Hippocampal formation (tissue), 2 donors: ENCODE measurements at places on chromosomes 7 and 10.

GRCh38 chr7:158351051-158351450 is 236.6 kb downstream of the PTPRN2 start:
- no peak for DNase-seq

GRCh38 chr7:83864551-83864950 is 215.6 kb upstream of the SEMA3E start:
- no peak for DNase-seq

- DNase-seq = no peak
Measured at GRCh38 chr10:103814105-103814504, 41.3 kb downstream of the SH3PXD2A start.

DNA sequence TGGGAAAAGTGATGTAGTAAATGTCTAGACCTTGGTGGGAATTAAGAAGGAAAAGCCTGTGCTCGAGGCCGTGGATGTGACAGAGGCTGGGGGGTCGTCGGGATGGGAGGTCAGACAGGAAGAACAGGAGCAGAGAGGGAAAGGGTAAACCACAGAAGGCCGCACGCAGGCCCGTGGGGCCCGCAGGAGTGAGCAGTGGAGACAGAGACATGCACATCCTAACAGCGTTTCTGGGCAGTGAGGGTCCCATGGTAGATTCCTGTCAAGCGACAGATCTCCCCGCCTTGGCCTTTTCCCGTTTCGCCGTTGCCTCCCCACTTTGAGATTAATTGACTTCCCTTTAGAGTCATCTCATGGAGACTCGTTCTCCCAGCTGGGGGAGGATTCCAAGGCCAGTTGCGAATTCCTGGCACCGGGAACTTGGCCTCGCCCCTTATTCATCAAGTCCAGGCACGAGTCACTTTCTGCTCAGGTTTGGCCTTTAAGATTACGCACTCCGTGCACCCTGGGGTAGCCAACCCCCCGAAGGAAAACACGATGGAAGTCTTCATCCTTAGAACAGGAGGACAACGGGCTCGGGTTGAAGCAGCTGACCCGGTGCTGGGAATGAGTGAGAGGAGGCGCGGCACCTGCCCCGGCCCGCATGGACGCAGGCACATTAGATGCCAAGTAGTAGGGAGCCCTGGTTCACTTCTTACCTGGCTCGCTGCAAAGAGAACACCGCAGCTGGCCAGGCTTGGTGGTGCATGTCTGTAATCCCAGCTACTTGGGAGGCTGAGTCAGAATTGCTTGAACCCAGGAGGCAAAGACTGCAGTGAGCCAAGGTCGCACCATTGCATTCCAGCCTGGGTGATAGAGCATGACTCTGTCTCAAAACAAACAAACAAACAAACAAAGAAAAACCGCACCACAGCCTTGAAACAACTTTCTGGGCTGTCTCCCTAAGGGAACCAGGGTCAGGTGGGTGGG is 315.2 kb upstream of the SHH start:
- no peak for DNase-seq

DNA sequence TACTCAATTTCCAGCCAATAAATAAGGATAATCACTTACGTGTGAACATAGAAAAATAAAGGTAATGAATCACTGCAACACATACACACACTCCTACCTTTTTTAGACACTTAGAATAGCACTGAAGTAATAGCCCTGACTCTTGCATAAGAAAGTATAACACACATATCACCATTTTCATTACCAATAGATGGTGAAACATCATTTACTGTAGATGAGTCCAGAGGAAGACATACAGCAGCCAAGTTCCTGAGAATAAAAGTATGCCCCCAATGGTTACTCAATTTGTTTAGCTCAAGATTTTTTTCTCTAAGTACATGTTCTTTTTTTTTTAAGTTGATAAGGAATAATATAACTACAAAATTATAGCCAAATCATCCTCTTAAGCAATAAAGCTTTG is 316.3 kb downstream of the PARD3 start:
- DNase-seq = no peak

DNA sequence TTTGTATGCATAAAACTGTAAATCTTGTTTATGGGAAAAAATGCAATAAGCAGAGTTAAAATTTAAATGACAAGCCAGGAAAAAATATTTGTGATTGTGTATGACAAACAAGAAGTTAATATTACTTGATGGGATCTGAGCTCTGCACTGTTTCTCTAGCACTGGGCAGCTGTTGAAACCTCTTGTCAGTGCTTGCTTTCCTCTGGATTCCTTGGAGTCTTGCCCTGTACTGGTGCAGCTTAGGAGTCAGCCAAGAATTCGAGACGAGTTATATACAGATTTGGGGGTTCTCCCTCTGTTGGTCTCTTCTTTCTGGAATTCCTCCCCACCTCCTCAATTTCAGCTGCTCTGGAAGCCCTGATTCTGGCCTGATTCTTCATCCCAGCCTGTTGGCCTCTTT is 24.3 kb upstream of the OPN4 start:
- DNase-seq = no peak
